ENCODE measurements at places on chromosomes 4 and X.

DNA sequence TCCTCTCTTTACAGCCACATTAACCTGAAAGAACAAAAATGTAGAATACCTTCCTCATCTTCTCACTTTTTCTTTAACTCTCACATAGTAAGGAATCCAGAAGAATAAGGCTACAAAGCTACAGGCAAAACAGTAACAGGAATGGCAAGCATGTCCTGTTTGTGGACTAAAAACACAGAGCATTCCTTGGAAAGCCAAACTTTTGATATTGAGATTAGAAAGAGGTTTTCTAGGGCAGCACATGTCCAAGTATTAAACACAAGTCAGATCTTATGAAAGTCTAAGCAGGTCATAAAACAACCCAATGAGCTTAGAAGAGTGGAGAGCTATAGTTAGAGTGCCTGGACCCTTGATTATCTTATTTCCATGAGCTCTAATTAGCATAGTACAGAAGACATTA lies 58.2 kb upstream of the FAM9C start:
- no peak for DNase-seq

- DNase-seq = no peak
Measured at GRCh38 chr4:158766434-158767044, 2.3 kb upstream of the FNIP2 start.

DNA sequence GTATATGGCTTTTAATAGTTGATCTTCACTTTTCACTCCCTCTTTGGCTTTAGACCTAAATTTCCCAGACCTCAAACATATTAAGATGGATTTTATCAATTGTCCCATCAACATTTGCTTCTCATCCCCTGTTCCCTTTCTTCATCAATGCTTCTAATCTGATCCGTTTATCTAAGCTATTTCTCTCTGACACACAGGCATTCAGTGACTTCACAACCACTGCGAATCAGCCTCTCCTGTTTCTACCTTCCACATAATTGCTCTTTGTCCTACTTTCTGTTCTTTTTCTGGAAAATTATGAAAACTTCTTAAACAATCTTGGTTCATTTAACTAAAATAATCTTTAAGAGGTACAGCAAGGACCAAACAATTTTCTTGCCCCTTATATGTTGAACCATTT lies 115.2 kb downstream of the GLRA3 start:
- no peak for DNase-seq

DNA sequence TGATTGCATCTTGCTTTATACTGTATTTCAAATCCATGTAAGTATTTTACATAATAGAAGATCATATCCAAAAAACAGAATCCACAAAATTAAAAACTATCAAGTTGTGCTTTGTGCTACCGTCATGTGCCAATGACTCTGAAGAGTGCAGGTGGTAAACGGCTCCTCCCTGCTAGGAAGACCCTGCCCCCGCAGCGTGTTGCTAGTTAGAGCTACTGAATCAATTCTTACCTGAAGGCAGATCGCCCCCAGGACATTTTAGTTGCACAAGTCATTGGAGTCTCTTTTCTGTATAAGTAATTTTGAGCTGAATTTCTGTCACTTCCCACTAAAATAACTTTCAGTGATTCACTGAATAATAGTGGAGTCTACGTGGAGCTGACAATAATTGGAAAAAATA lies 599.5 kb upstream of the ZFP42 start:
- DNase-seq = no peak

DNA sequence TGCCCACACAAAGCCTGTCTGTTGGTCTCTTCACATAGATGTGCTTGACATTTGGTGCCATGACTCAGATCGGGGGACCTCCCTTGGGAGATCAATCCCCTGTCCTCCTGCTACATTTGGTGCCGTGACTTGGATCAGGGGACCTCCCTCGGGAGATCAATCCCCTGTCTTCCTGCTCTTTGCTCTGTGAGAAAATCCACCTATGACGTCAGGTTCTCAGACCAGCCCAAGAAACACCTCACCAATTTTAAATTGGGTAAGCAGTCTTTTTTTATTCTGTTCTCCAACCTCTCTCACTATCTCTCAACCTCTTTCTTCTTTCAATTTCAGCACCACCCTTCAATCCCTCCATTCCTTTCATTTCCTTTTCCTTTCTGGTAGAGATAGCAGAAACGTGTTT lies 159.6 kb upstream of the AGTR2 start:
- no peak for DNase-seq

DNA sequence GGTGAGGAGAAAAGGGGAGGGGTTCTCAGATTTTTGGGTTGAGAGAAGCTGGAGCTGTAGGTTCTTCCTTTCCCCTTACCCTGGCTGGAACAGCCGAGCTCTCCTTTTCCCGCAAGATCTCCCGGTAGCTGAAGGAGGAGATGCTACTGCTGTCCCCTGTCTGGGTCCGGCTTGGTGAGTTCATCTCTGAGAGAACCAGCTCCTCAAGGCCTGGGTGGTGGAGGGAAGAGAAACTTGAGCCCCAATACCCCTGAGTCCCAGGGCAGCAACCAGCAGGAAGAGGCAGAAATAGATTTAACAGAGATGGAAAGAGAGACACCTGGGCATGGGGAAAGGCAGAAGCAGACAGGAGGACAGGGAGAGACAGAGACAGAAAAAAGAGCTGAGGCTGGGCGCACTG lies 6.6 kb upstream of the KCND1 start:
- no peak for DNase-seq

GRCh38 chrX:23765449-23765848 lies 17.5 kb upstream of the SAT1 start:
- no peak for DNase-seq

DNA sequence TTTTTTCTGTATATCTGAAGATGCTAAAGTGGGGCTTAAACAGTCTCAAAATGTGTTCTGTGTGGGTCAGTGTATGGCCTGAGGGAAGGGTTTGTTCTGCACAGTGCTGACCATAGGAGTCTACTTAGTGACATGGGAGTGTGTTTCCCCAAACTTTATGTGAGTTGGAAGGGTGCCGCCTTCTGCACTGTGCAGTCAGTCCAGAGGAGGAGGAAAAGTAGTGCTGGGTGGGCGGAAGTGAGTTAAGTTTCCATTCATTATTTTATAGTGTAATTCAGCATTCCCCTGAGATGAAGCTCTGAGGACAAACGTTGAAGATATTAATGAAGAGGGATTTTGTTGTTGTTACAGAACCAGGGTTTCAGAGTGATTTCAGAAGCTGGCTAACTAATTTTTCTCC lies 2.9 kb downstream of the CHST7 start:
- no peak for DNase-seq

- no peak for DNase-seq
Measured at GRCh38 chr4:6087669-6088341, 69.6 kb upstream of the C4orf50 start.

- no peak for DNase-seq
Measured at GRCh38 chrX:132482632-132483031, 6.2 kb downstream of the MBNL3 start.

DNA sequence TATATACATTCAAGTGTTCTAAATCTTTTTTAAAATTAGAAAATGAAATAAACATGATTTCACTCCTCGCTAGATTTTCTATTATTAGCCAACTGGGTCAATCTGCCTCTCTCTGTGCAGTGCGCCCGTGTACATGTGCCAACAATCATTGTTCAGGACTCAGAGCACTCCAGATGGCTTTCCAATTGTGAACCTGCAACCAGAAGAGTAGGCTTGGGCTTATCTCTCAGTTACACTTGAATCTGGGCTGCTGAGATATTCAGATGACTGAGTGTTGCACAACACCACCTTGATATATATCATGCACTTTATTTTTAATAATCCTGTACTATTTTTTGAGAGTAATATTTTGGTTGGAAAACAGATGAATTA lies 184.0 kb upstream of the FSTL5 start:
- no peak for DNase-seq

DNA sequence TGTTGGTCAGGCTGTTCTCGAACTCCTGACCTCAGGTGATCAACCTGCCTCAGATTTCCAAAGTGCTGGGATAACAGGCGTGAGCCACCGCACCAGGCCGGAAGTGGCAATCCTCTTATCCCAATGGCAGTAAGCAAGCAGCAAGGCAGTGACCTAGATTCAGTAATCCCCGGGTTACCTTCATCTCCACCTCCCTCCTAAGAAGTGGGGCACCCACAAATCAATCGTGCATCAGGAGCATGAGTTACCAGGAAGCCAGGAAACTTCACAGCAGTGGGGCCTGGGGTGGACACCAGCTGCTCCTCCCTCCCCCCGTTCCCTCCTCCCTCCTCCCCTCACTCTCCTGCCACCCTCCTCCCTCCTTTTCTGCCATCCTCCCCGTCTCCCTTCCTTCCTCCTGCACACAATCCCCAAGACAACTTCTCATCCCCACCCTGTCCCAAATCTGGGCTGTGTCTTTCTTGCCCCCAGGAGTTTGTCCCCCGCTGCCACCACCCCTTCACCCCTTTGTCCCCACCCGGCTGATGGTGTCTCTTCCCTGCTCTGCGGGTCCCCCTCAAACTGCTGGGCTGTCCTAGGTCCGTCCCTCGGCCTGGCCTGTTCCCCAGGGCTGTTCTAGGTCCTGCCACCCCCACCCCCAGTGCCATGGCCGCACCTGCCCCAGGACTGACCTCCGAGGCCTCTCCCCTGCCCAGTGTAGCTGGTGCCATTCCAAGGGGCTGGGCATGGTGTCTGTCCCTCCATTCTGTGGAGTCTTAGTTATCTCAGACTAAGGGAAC lies 2.2 kb downstream of the PDE6B start:
- DNase-seq = no peak

- no peak for DNase-seq
Measured at GRCh38 chr4:100246697-100247096, 56.4 kb upstream of the DDIT4L start.

DNA sequence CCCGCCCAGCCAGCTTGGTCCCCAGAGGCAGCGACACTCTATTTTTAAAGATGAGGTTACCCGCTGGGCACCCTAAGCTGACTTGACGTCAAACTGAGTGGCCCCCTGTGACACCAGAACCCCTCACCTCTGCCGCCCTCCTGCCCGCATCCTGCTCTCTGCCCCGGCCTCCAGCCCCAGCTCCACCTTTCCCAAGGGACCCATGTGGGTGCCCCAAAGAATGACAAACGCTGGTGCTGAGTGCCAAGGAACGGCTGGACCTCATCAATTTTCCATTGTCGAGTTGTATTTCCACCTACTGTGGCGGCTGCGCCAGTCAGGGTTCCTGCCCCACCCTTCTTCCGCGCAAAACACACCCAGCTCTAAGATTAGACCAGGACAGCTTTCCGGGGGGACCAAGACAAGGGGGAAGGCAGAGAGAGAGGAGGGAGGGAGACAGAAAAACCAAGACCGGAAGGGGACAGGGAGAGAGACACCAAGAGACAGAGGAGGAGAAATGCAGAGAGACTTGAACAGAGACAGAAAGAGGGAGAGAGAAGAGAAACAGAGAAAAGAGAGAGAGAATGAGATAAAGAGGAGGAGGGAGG lies 2.0 kb downstream of the PRKX start:
- DNase-seq = no peak

DNA sequence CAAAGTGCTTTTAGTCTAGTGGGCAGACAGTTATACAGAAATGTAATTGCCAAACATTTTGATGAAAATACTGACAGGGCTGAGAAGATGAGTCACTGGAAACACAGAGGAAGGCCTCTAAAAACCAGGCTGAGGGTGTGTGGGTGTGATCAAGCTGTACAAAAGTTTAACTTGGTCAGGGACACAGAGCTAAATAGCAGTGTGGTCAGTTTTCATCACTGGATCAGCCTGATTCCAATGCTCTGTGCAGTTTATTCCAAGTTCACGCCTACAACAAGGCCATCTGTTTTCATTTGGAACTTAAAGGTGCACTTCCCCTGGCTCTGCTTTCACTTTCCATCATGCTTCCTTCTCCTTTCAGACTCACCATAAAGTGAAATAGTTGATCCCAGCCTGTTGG lies 10.6 kb downstream of the CENPVL3 start:
- DNase-seq = no peak

DNA sequence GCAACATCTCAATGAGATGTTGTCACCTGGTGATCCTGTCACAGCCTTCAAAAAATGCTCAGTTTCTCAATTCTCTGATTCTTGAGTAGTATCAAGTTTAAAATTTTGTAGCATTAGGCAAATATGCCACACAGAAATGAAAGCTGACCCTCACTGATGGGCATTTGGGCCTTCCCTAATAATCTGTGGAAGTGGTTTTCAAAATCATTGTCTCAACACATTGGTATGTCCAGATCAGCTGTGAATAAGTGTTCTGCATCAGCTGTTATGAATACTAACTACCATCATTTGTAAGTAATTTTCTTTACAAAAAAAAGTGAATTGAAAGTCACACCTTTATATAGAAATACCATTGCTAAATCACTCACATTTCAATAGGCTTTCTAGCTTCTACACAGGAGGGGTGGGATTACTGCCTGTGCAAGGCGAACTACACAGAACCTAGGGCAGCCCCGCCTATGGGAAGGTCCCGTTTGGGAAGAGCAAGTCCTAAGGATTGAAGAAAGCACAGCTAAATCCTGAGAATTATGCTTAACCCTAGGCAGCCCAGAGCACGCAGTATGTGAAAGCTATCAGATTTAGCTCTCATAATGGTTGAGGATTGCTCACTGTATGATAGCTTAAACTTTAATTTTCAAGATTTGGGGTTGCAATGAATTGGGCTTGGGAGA lies 73.4 kb downstream of the GPC3 start:
- DNase-seq = no peak

GRCh38 chrX:19544693-19545305 lies 29.5 kb upstream of the MAP3K15 start:
- no peak for DNase-seq

GRCh38 chr4:36237366-36238313 lies 6.7 kb downstream of the ARAP2 start:
- DNase-seq = no peak

DNA sequence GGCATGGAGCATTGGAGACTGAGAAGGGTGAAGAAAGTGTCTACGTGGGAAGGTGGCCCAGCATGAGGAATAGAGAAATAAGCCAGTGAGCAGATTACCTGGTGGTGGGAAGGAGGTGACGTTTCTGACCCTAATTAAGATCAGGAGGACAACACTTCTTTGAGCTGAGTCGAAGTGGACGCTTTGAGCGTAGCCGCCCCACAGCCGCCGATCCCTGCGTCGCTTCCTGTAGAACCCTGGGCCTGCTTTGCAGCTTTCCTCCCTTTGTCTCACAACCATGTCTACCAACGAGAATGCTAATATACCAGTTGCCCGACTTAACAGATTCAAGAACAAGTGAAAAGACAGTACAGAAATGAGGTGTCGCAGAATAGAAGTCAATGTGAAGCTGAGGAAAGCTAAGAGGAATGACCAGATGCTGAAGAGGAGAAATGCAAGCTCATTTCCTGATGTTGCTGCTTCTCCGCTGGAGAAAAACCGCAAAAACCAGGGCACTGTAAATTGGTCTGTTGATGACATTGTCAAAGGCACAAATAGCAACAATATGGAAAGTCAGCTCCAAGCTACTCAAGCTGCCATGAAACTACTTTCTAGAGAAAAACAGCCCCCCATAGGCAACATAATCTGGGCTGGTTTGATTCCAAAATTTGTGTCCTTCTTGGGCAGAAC lies 6.4 kb upstream of the ANTXR2 start:
- DNase-seq = no peak

DNA sequence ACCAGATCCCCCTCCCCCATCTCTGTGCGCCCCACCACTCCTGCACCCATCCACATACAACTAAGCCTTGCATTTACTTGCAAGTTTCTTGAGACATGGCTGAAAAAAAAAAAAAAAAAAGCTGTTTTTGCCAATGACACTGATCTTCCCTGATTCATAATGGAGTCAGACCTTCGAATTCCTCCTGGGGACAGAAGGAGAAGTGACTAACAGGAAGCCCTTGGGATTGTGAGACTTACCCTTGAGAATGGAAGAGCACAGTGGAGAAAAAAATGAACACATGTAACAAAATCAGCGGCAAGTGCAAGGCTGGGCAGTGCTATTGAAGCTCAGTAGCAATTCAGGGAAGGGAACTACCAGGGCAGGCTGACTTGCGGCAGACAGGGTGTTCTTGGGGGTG lies 288.4 kb downstream of the BCOR start:
- DNase-seq = no peak

Data from stimulated activated CD4-positive, alpha-beta T cell treated with anti-CD3 and anti-CD28 coated beads, Interleukin-1b, Interleukin-23, amount 100 ng/mL, for 1 hour (primary cell).